ENCODE measurements at places on chromosomes 13 and 19. TPM values are rescaled to one million over a fixed set of nuclear protein-coding genes. Genes with fewer than 3 reads are reported as not detected.

Gene CGB1
- not detected for total RNA-seq

Gene CTXN1
- total RNA-seq, result 6.0 TPM

Gene LRRC25
- not detected for total RNA-seq

Gene RASAL3
- total RNA-seq, result not detected

Gene ELL
- 4.7 TPM for total RNA-seq

Gene KRTDAP
- total RNA-seq, result not detected

Gene FFAR2
- not detected for total RNA-seq

Gene FBXW9
- total RNA-seq, result 11.0 TPM

Gene LILRA2
- total RNA-seq, result not detected

Gene C3
- total RNA-seq, result 47.6 TPM

Gene UNC13A
- 1.5 TPM for total RNA-seq

Gene CERS1
- total RNA-seq, result 7.2 TPM

Gene CCDC61
- total RNA-seq, result 2.6 TPM

Gene SLC7A1
- total RNA-seq, result 36.8 TPM

Gene URAD
- total RNA-seq, result not detected

Gene SHISA7
- total RNA-seq, result not detected

Gene ZNF536
- not detected for total RNA-seq

Gene CACNA1A
- total RNA-seq, result 0.09 TPM

Gene FUT2
- not detected for total RNA-seq

Gene C1QTNF9
- total RNA-seq, result not detected

Gene ZNF600
- total RNA-seq, result not detected

Gene ZFP28
- total RNA-seq, result 4.3 TPM

Gene MATK
- total RNA-seq, result 1.2 TPM

Gene CYP4F12
- 2.3 TPM for total RNA-seq

Gene FUZ
- total RNA-seq, result 9.3 TPM

Gene ZNF541
- not detected for total RNA-seq

Gene KLK10
- total RNA-seq, result 0.49 TPM

Gene ELAVL3
- total RNA-seq, result 0.13 TPM

Gene PABPC3
- 0.23 TPM for total RNA-seq

Gene AP1M2
- 37.1 TPM for total RNA-seq

Gene TNFSF9
- total RNA-seq, result 5.7 TPM
